Activated CD4-positive, alpha-beta T cell treated with anti-CD3 and anti-CD28 coated beads, Interleukin-2, amount 50 U/mL, for 4 hours (primary cell): ENCODE measurements at places on chromosomes 1 and 21.

DNA sequence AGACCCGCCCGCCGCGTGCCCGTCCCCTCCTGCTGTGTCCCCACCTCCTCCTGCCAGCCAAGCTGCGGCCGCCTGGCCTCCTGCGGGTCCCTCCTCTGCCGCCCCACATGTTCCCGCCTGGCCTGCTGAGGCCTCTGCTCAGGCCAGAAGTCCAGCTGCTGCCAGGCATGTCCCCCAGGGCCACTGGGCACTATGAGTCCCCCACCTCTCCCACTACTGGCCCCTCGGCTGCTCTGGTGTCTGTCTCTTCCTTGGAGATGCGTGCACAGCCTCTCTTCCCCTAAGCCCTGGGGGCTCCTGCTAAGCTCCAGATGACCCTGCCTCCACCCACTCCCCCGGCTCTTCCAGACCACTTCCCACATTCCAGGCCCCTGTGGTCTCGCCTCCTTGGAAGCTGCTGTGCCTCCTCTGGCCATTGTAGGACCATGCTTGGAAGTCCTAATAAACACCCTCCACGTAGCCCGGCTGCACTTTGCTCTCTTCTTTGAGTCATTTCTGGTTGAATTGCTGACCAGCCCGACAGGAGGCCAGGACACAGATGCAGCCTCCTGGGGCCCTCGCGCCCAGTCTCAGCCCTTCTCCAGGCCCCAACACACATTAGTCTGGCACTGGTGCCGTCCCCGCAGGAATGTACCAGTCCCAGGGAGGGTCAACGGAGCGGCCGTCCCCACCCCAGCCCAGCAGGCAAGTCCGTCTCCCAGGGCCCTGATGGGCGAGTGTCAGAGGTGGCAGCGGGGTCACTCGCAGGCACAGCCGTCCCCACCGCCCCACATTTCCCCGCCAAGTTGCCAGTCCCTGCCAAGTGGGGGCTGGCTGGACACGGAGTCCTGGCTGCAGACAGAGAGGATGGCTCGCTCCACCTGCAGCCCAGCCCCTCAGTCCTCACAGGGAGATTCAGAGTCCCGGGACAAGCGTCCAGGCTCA is 1.1 kb downstream of the KRTAP10-12 start:
- no peak for DNase-seq

GRCh38 chr1:30123896-30124295 is 599.5 kb downstream of the MATN1 start:
- DNase-seq, result no peak

DNA sequence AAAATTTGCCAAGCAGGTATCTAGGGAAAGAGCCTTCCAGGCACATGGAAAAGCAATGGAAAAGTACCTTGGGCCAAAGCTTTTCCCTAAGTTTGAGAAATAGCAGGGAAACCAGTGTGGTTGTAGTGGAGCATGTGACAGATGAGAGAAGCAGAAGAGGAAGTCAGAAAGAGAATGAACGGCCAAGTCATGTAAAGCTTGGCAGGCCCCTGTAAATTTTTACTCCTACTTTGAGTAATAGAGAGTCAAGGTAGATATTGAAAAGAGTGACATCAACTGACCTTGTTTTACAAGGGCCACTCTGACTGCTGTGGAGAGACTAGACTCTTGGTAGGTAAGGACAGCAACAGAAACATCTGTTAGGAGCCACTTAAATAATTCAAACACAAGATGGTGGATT is 180.9 kb upstream of the PRMT6 start:
- no peak for DNase-seq

- no peak for DNase-seq
Measured at GRCh38 chr1:184150776-184151531, 99.4 kb downstream of the TSEN15 start.

GRCh38 chr1:85330711-85331290 is 54.4 kb upstream of the BCL10 start:
- DNase-seq, result no peak

GRCh38 chr1:150484861-150485260 is 2.4 kb upstream of the TARS2 start:
- no peak for DNase-seq

DNA sequence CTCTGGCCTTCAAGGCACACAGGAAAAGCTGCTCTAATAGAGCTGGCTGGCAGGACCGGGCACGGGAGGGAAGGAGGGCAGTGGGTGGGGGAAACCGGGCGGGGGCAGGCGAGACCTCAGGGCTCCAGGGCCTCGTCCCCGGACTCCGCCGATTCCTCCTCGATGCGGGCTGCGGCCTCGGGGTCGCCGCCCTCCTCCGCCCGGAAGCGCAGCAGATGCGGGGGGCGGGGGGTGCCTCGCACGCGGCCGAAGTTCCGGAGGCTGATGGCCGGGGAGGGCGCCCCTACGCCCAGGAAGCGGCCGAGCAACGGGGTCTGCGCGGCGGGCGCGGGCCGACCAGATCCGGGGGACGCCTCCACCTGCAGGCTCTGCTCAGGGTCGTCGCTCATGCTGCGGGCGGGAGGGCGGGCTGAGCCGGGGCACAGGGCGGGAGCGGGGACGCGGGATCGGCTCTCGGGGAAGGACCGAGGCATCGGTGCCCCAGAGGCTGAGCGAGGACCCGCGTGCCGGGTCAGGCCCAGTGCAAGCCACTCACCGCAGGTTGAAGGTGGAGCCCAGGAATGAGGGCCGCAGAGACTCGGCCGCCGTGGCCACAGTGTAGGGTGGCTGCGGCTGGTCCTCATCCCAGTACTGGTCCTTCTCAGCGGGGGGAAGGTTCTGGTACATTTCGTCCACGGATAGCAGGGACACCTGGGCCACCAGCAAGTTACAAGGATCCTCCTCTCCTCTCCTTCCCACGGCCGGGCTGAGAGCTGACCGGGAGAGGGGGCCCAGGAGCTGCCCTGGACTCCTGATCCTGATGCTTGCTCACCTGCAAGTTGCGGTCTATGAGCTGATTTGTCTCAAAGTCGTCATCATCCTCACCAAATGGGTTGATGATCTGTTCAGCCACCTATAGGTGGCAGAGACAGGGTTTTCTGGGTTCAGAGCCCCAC is 3.6 kb downstream of the BEST4 start:
- DNase-seq, result no peak

DNA sequence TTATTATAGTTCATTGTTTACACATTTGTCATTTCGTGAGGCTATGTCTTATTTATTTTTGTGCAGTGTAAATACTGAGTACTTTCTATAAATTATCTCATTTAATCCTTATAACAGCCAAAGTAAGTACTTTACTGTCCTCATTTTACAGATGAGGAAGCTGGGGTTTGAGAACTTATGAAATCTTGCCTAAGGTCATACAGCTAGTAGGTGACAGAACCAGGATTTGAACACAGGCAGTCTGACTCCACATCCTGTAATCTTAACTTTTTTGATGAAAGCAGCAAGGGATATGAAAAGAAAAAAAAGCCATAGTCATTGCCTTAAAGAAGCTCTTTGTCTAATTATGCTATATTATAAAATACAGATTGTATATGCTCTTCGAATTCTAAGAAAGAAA is 107.1 kb upstream of the BMP8A start:
- DNase-seq, result no peak
